CD8-positive, alpha-beta memory T cell (primary cell): ENCODE measurements at places on chromosomes 6 and 20.

DNA sequence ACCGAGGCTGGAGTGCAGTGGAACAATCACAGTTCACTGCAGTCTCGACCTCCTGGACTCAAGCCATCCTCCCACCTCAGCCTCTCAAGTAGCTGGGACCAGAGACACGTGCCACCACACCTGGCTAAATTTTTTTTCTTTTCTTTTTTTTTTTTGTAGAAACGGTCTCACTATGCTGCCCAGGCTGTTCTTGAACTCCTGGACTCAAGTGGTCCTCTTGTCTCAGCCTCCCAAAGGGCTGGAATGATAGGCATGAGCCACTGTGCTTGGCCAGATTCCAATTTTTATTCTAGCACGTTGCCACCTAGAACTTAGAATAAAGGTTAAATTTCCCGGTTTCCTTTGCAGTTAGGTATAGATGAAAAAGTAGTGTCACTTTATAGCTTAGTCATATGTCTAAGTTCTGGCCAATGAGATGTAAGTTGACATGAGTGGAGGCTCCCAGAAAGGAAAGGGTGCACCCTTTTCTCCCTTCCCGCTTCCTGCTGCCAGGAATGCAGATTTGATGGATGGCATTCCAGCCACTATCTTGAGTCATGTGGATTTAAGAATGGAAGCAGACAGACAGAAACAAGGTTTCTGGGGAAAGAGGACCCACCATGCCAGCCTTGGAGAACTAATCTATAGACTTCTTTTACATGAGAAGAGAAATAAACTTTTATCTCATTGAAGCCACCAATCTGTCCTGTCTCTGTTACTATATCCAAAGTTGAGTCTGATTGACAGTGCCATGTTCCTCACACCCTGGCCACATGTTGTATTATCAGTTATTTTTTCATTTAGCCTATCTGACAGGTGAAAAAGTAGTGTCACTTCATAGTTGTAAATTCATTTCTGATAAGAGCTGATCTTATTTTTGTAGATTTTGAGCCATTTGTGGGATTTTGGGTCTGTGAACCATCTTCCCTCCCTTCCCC is 60.6 kb upstream of the NCOA3 start:
- DNase-seq = no peak

DNA sequence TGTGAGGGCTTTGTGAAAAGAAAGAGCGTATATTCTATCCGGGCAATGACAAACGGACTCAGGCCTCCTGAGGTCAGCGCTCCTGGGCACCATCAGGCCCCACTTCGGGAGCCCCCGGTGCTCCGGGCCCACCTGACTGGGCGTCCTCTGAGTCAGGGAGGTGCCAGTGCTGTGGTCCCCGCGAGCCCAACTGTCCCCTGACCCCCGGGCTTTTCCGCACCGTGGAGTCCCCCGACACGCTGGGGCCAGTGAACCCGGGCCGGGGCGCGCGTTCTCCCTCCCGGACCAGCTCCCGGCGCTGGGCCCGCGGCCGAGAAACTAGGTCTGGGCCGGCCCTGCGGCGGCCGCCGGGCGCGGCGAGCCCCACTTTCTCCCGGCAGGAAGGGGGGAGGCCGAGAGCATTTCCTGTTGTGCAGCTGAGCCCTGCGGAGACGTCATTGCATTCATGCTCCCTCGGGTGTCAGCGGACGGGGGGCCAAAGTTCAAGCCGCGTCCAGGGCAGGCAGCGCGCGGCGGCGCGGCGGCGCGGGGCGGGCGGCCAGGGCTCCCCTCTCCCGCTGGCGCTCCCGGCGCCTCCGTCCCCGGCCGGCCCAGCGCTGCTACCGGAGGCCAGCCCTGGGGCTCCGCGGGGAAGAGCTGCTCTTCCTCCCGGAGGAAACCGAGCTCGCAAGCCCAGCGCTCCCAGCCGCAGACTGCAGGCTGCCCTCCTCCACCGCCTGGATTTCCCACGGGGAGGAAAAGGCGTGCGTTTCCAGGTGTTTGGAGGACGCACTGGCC is 18.3 kb downstream of the HIVEP2 start:
- peak; percentile 83 for DNase-seq

- DNase-seq = no peak
Observed at GRCh38 chr6:10413262-10413849, 1.5 kb downstream of the TFAP2A start.

DNA sequence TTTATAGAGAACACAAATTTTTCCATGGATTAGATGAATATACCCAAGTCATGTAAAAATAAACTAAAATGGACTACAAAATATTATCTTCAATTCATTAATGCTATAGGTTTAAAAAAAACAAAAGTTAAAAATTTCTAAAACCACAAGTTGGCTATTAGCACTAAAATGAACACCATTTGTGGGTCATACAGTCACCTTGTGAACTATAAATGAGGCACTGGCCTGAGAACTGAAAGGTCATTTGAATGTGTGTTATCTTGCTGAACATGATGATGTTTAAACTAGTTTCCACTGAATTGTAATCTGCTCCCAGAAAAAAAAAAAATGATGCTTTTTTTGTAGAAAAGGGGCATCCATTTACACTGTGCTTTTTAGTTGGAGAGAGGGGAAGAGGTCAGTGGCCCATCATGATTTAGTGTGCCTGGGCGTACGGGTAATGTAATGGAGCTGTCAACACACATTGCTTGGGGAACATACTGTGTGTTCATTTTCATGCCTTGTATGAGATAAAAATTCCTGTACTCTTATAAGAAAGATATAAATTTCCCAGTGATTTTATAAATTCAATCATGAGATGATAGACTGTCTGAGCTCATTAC is 96.6 kb upstream of the FKBP1C start:
- no peak for DNase-seq

DNA sequence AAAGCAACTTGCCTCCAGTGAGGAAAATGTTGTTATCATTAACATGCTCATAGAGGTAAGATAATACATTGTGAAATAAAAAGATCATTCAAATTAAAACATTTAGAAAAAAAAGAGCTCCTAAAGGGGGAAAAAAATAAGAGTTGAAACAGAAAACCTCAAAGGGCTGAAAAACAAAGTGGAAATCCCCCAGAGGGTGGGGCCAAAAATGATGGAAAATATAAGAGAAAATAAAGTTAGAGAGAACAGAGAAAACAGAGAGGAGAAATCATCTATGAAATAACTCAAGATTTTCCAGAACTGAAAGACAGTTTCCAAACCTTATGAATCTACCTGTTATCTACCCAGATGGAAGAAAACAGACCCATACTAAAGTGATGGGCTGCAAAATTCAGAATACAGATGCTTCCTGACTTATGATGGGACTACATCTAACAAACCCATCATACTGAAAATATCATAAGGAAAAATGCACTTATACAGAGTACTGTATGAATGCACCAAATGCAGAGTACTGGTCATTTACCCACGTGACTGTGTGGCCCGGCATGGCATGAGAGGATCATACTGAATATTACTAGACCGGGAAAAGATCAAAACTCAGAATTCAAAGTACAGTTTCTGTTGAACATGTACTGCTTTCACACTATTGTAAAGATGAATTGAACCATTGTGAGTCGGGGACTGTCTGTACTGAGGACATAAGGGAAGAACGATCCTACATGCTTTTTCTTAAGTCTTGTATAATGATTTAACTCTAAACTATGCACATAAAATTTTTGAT is 4.0 kb downstream of the ZBTB24 start:
- no peak for DNase-seq

DNA sequence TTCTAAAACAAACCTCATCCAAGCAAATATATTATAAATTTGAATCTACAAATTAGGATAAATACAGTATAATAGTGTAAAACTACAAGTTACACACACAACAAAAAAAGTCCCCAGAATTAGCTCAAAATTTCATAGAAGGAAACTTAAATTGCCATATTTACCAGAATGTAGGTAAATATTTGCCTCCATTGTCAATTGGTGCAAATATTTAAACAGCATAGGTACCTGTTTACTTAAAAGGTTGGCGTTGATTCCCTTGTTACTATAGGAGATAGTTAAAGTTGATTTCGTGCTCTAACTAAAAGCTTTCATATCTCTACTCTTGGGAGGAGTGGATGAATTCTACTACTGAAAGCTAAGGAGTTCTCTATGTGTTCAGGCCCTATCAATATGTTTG is 111.6 kb upstream of the TENT5A start:
- DNase-seq = no peak

GRCh38 chr20:58483051-58483450 is 32.1 kb downstream of the APCDD1L start:
- DNase-seq = no peak

DNA sequence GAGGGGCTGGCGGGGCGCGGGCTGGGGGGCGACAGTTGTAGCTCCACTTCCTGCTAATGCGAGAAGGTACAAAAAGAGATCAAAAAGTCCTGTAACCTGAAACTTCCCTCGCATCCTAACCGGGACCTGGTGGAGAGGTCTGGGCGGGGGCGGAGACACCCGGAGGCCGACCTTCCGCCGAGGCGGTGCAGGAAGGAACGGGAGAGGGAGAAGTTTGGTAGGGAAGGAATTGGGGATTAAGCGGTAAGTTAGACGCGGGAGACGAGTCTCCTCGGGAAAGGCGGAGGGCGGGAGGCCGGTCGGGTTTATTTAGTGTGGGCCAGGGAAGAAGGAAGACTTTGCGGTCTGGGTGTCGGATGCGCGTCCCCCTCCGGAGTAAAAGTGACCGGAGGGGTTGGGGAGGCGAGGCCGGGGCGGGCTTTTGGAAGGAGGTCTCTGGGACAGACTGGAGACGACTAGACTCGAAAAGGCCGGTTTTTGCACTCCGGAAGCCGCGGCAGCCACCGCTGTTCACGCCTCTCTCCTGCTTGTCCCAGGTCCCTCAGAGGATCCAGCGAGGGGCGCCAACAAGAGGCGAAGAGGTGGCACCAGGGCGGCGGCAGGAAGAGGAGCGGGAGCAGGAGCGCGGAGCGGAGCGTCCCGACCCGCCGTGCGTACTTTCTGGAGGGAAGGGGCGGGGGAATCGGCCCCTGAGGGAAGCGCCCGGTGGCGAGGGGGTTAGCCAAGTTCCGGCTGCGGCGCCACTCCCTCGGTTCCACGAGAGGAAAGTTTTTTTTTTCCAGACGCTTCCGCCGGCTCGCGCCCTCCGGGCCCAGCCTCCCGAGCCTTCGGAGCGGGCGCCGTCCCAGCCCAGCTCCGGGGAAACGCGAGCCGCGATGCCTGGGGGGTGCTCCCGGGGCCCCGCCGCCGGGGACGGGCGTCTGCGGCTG is 734 bp downstream of the TPBG start:
- no peak for DNase-seq

DNA sequence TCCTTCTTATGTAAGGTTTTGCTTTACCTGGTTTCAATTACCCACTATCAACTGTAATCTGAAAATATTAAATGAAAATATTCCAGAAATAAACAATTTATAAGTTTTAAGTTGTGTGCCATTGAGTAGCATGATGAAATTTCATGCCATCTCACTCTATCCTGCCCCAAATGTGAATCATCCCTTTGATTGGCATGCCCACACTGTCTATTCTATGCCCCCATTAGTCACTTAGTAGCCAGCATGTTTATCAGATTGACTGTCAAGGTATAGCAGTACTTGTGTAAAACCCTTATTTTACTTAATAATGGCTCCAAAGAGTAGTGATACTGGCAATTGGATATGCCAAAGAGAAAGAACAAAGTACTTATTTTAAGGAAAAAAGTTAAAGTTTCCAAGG is 403.8 kb downstream of the ADGRB3 start:
- DNase-seq = no peak

- peak; percentile 87 for DNase-seq
Observed at GRCh38 chr20:4814696-4815252, 93.1 kb downstream of the PRND start.

- DNase-seq = no peak
Observed at GRCh38 chr6:117501722-117502121, 19.2 kb downstream of the DCBLD1 start.

DNA sequence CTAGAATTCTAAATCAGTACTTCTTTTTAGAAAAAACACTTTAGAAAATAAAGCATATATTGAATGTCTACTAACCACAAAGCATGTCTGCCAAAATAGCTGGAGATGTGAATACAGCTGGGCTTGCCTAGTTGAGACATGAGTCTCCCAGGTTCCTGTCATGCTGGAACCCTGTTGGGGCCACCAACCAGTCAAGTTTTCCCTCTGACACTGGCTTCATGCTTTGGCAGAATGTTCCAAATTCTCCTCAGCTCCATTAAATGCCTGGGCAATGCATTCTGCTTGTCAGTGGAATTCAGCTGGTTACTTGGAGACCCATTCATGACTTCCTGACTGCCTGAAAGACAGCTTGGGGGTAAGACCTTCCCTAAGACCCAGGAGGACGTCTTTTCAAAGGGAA is 87.2 kb downstream of the PRND start:
- no peak for DNase-seq

GRCh38 chr20:39643292-39643691 is 681.1 kb downstream of the DHX35 start:
- no peak for DNase-seq

DNA sequence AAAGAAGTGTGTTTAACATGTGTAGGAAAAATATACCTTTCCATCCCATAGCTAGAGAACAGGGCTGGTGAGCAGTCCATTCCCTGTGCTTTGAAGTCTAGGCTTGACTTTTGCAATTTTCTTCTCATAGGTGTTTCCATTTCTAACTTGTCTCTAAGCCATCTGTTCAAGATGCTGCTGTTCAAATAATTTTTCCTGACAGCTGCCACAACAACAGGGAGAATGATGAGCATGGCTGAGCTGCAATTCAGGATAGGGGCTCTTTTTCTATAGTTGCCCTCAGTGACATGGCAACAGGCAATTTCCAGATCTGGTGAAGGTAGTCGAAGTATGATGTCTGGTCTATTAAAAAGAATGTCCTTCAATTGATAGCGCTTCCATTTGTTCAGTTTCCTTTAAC is 103.0 kb upstream of the HS3ST5 start:
- DNase-seq = no peak

GRCh38 chr6:169926617-169927417 is 175.4 kb downstream of the ERMARD start:
- no peak for DNase-seq

GRCh38 chr6:44201200-44201599 is 15.5 kb upstream of the MYMX start:
- no peak for DNase-seq

GRCh38 chr20:32823078-32823477 is 3.3 kb downstream of the MAPRE1 start:
- DNase-seq = no peak

- DNase-seq = no peak
Observed at GRCh38 chr6:80181352-80182081, 75.0 kb downstream of the BCKDHB start.

DNA sequence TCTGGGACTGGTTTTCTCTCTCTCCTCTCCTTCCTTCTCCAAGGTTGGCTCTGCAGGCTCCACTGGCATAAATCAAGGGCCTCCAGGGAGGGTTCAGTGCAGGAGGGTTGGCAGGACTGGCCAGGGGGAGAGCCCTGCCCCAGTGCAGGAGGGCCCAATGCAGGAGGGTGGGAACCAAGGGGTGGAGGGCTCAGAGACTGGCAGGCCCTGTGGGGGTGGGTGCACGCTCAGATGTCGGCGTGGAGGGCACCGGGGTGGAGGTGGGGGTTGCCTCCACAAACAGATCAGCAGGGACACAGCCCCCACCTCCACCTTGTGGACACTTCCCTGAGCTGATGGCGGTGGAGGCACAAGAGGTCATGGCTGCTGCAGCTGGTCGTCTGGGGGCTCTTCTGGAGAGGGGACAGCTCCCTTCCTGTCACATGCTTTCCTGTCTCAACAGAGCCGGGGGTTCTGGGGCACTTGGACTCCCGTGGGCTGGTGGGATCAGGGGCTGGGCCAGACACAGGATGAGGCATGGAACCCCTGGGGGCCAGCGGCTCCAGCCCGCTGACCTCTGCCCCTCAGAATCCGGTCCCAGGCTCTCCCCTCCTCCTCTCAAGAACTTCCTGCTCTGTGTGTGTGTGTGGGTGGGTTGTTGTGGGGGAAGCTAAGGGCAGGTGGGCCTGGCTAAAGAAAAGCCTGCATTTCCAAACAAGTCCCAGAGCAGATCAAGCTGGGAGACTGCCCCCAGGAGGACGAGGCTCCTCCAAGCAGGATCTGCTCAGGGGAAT is 2.7 kb upstream of the ABHD16B start:
- no peak for DNase-seq
